Urinary bladder (tissue), 4 donors: ENCODE measurements at places on chromosomes 2 and 18.

- DNase-seq, result no peak
These were observed 7.5 kb upstream of the CPLX4 start for GRCh38 chr18:59325965-59326364.

DNA sequence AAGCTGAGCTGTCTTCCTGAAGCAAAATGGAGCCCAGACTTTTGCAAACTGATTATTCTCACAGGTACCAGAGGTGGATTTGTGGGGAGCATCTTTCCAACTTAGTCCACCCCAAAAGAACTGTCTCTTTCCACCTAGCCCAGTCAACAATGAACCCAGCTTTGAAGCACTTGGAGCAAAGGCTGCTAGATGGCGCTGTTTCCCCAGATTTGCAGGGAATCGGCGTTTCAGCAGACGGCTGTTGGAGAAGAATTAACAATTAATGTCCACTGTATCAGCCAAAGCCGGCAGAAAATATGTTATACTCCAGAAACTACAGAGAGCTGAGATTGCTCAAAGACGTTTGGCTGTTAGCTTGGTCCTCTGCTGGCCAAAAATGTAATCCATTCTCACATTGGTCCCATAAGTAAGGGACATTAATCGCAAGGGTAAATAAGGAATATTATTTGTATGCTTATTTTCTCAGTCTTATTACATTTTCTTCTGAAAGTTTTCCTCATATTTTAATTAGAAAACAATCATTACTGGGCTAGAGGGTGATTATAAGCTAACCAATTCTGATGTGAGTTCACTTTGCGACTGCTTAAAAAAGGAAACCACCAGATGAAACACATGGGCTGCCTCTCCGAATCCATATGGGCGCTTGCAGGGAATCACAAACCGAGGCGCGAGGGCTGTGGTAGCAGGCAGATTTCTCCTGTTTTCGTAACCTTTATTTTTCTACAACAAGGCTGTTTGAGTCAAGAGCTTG is 423.8 kb upstream of the MEX3C start:
- peak; percentile 35 for DNase-seq

DNA sequence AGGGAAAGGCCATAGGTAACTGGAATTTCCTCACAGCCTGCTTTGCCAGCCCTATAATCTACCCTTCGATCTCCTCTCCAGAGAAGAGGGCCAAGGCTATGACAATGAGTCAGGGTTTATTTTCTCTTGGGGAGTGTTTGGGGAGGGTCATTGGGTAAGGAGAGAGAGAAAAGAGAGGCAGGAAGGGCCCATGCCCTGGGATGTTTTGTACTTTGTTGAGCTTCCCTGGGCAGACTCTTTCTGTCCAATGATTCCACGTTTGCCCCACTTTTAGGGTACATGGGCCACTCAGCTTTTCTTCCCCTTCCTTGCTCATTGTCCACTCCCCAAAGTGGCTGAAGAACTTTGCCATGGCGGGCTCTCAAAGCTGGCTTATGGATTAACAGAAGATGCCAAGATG is 224.2 kb downstream of the ALK start:
- DNase-seq, result no peak

- DNase-seq, result no peak
These were observed 14.4 kb downstream of the GPR55 start for GRCh38 chr2:230910546-230911177.

DNA sequence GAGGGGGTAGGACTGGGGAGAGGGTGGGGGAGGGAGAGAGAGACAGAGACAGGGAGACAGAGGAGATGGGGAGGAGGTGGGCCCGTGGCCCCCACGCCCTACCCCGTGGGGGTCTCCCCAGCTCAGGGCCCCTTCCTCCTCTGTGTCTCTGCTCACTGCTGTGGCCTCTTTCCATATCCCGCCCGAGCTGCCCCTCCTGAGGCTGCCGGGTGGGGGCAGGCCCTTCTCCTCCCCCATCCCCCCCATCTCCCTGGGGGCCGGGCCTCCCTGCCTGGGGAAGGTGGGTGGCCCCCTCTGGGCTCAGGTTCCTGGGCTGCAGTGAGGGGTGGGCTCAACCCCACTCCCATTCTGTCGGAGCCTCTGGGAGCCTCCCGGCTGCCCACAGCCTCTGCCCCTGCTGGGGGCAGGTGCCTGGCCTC is 332 bp upstream of the PDCD1 start:
- no peak for DNase-seq

DNA sequence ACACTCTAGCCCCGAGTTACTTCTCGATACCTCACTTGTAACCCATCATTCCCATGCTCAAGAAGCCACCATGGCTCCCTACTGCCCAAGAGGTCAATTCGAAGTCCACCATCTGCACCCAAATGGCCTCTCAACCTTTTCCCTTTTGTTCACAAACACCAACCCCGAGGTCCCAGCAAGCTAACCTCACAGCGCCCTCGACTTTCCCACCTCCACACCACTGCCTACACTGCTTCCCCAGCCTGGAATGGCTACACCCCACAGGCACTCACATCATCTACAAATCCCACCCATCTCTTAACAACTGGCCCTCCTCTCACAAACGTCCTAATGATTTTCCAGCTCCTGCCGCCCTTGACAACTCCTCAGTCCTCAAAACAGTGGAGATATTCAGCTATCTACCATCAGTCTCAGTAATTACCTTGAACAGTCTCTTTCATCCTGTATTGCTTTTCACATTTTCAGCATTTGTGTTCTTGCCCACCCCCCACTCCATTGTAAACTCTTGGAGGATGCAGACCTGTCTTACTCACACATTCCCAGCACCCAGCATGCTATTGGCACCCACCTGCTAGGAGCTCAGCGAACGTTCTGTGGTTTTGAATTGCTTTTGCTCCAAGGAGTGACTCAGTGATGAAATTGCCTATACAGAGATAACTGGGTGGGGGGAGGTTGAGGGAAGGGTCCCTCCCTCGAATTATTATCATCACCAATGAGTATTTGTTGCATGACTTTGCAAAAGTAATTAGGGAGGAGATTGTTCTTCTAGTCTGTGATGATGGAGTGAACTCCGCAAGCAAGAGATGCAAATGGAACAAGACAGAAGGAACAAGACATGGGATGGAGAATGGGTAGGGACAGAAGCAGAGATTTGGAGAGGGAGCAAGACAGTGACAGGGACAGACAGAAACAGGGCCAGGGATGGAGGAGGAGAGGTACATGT is 106.8 kb downstream of the CYP26B1 start:
- no peak for DNase-seq

GRCh38 chr2:26757873-26758789 is 6.0 kb upstream of the SLC35F6 start:
- DNase-seq, result no peak

GRCh38 chr2:172900871-172901270 is 165.2 kb downstream of the RAPGEF4 start:
- no peak for DNase-seq

DNA sequence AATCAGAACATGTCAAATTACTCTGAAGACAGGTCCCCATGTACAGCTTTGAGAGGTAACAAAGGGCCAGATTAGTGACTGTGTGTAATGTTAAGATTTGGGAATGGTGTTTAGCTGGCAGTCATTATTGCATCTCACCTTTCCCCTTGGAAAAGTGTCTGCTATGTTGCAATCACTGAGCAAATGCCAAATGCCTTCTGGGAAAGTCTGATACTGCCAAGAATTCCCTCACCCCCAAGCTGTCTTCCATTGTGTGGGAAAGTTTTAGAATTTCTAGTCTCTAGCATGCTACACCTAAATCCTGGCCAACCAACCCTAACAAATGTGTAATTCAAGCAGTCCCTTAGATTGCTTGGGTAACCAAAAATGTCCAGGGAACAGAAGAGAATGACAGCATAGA is 13.6 kb upstream of the PELI1 start:
- DNase-seq, result no peak

DNA sequence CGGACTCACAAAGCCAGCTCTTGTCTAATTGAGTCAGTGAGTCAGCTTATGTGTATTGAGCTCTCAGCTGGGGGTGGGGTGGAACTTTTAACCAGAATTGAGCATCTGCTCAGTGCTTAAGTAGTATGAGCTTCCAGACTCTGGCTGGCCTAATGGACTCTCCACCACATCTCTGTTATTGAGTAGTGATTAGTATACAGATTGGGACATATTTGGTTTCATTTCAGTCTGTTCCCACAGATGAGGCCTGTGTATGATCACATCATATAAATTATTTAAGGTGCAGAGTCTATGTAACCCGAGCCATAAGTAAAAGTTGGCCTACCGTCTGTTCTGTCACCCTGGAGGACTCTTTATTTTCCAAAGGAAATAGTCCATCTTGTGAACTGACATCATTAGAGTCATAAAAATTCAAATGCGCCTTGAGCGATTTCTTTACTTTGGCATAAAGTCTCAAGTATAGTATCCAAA is 152.1 kb downstream of the THSD7B start:
- DNase-seq, result peak; percentile 33

GRCh38 chr18:65753520-65753919 is 2.7 kb downstream of the CDH7 start:
- DNase-seq, result peak; percentile 26

GRCh38 chr2:141508806-141509595 is 621.8 kb downstream of the LRP1B start:
- DNase-seq, result no peak

DNA sequence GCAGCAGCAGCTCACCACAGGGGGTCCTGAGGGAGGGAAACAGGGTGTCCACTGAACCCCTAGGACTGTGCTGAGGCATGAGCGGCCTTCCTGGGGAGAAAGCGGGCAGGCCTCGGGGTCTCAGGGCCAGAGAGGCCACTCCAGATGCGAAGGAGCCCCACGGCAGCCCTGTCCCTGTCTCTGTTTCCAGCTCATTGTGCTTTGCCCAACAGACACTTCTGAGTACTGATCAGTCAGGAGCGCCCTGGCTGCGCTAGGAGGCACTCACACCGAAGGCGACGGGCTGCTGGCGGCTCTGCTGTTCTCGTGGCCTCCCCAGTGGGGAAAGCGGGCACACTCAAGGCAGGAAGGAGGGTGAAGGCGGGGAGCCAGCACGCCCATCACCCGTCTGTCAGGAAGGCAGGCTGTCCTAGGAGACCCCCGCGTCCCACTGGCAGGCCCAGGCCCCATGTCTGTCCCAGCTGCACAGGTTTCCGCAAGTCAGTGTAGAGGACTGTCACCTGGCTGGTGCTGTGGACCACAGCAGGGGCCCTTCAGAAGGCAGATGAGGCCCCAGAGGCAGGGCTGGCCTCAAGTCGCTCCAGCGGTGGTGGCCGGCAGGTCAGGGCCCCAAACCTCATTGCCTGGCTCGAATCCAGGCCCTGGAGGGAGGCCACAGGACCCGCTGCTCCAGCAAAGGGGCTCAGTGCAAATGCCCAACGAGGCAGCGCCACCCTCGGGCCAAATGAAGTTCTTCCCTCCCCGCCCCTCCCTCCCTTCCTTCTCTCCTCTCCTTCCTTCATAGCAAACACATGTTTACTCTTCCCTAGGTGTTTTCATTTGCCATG is 6.8 kb downstream of the ESPNL start:
- DNase-seq, result no peak
